ENCODE measurements at places on chromosomes 3 and 15.

GRCh38 chr15:77518458-77518857, 97.8 kb downstream of the HMG20A start:
- DNase-seq, result no peak

DNA sequence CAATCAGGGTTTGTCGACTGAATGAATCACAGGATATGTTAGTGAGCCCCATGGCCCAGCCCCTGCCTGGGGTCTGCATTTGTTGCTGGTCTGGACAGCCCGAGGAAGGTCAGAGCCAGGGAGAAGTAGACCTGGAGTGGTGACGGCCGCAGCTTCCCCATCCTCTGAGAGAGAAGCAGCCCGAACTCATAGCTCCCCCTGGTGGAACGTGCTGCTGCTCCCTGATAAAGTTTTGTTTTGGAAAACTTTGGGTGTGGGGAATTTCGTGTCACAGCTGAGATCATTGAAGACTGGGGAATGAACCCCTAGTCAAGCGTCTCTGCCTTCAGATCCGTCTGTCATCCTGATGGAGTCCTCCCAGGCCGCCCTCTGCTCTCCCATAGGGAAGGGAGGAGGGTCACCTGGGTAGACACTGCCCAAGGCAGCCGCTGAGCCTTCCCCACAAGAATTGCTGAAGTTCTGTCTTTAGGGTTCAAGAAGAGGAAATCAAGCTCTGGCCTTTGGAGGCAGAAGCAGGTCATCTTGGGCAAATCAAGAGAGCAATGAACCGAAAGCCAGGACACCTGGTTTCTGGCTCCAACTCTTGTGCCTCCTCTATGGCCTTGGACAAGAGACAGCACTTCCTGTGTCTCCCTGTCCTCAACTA, 60.5 kb downstream of the GLDN start:
- no peak for DNase-seq

- DNase-seq, result no peak
Measured at GRCh38 chr3:107384907-107385306, 7.7 kb downstream of the CCDC54 start.

- no peak for DNase-seq
Measured at GRCh38 chr3:131216801-131217200, 164.8 kb upstream of the NUDT16 start.

- no peak for DNase-seq
Measured at GRCh38 chr3:97515076-97515475, 249.5 kb upstream of the ARL6 start.

DNA sequence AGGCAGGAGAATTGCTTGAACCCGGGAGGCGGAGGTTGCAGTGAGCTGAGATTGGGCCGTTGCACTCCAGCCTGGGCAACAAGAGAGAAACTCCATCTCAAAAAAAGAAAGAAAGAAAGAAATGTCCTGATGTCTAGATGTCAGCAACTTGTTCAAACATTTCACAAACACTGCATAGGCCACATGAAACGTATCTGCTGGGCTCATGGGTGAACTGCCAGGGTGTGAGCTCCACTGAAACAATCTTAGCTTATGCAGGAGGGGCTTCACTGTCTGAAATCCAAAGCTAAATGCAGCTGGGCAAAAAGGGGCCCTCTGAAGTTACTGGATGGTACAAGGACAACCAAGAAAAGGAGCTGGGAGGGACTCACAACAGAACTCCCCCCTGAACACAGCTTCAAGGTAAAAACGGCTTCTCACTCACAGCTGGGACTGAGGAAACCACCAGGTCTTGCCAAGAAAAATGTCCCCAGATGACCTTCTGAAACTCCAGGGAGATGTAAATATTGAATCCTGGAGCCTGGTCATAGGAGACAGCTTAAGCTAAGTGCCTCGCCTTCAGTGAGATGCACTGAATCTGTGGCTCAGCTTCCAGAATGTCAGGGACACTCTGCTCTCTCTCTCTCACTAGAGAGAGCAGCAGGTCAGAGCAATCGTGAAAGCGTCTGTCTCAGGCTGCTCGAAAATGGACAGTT, 31.9 kb downstream of the SEC61A1 start:
- no peak for DNase-seq

- no peak for DNase-seq
Measured at GRCh38 chr3:179670311-179670710, 17.5 kb downstream of the USP13 start.

DNA sequence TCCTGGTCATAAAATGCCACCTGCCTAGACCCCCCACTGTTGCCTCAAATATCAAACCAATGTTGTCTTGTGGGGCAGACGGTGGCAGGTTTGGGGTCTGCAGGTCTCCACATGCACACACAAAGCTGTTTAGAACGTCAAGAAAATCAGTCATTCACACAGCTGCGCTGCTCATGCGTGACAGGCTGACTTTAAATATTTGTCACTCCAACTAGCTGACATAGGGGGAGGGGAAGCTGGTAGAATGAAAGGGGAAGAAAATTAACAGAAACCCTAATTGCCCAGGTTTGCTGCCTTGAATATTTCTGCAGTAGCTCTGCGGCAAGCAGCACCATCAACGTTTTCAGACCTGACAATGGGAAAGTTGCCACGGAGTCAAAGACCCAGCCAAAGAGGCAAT, 201.8 kb downstream of the ABHD5 start:
- no peak for DNase-seq

DNA sequence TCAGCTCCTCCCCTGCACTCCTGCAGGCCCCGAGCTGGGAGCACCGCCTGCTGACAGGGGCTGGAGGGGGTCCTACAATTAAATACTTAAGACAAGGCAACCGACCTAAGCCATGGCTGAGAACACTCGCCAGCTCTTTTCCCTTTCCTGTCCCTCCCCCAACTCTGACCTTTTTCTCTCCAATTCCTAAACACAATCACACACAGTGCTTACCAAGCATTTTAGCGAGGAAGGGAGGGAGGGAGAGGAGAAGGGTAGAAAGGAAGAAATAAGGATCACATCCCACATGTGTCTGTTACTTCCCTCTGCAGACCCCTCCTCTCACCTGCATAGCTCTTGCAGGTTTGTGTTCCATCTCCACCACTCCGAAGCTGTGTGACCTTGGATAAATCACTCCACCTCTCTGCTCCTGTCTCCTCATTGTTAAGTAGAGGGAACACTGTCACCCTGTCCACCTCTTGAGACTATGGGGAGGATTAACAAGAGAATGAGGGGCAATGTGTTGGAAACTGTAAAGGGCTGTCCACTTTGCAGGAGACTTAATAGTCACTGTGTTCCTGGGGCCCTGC, 63.6 kb downstream of the CYP11A1 start:
- no peak for DNase-seq

DNA sequence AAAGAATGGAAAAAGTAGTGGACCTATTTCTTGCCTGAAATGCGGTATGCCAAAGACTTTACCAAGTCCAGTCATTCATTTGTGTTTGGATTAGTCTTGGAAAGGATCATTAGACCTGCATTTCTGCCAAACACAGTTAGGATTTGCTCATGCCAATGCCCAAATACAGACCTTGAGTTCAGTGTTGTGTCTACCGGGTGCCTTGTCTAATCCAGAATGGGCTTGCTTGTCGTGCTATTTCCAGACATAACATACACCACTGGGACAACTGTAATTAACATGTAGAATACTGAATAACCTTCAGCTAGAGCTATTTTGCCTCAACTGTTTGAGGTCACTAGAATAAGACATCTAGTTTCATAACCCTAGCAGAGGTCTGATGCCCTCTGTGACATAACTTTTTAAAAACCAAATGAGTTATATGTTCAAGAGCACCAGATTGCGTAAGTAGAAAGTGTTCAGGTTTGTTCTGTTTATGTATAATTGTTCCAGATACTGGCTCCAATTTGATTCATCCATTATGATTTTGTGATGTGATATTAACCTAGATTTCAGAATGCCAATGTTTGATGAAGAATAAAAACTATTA, 145.3 kb upstream of the DPH6 start:
- DNase-seq, result no peak

GRCh38 chr15:63953524-63953923, 92.8 kb downstream of the DAPK2 start:
- DNase-seq, result no peak

DNA sequence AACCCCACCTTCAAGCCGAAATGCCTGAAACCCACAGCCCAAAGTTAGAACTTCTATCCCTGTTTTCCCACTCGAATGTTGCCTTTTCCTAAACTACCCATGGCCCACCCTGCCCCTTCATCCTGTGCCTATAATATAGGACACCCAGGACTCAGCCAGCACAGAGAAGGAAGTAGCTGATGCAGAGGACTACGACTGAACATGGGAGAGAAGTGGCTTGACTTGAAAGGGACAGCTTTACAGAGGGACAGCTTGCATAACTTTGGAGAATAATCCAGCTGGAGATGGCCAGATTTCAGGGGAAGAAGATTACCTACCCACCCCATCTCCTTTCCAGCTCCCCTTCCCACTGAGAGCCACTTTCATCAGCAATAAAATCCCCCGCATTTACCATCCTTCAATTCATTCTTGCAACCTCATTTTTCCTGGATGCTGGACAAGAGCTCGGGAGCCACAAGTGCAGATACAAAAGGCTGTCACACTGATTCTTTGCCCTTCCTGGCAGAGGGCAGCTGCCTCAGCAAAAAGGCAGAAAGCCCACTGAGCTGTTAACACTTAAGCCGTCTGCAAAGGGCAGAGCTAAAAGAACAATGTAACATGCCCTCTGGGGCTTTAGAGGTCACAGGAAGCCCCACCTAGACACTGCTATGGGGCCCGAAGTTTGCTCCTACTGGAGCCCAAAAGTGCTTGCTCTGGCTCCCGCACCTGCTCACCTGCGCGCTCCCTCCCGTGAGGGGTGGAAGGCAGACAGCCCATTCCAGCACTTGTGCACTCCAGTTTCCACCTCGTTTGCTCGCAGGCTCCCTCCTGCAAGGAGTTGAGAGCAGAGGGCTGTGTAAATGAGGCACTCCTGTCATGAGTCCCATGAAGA, 224.0 kb downstream of the TBC1D5 start:
- no peak for DNase-seq

GRCh38 chr3:101117980-101118379, 124.8 kb upstream of the ABI3BP start:
- DNase-seq, result no peak

GRCh38 chr3:78887029-78887428, 880.8 kb downstream of the ROBO1 start:
- DNase-seq, result no peak

DNA sequence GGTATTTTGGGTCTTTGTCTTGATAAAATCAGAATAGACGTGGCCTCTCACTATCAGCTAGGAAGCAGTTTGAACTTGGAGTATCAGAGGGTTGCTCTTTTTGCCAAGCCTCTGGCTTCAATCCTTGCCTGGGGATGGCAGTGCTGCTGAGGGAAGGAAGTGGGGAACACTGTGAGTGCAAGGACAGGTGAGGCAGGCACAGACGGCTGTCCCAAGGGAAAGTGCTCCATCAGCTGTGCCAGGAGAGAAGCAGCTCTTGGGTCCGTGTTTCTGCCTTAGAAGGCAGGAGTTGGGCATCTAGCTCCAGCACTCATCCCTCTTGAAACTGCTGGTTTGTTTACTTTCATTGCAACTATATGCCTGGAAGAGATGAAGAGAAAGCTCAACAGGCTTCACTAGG, 33.2 kb downstream of the PML start:
- no peak for DNase-seq

GRCh38 chr3:56823984-56824703, 22.4 kb upstream of the ARHGEF3 start:
- DNase-seq, result no peak

DNA sequence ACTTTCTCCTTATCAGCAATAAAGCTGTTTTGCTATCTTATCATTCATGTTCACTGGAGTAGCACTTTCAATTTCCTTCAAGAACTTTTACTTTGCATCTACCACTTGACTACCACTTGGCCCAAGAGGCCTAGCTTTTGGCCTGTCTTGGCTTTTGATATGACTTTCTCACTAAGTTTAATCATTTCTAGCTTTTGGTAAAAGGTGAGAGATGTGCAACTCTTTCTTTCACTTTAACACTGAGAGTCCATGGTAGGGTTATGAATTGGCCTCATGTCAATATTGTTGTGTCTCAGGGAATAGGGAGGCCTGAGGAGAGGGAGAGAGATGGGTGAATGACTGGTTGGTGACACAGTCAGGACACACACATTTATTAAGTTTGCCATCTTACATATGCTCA, 31.0 kb upstream of the FAM3D start:
- no peak for DNase-seq

All from CD8-positive, alpha-beta T cell (primary cell).